ENCODE measurements at places on chromosomes 2 and 18.

GRCh38 chr2:75002007-75002406 is 43.6 kb downstream of the POLE4 start:
- no peak for DNase-seq

DNA sequence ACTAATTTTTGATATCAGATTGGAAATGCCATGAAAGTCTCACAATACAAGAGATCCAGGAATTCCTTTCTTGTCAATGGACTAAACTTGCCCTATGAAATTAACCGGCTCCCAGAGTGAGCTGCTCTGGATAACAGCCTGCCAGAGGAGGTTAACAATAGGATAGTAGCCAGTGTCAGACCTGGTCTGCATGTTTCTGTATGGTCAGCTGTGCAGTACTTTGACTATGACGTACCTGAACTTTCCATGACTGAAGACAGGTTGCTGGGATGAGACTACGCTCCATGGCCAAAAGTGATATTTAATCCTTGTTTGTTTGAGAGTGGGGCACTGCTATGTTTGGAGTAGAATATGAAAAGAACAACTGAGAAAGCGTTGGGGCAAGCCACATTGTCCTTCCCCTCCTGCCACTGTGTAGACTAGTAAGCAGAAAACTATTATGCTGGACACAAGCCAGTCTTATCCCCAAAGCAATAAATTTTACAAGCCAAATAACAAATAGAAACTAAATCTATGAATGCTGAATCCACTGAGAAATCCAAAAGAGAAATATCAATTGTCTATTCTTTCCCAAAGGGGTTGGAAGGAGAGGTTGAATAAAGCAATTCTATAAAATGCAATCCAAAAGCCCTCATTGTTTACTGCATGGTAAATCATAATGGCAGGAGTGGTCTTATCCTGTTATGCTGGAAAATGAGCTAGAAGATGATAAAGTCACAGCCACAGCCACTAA is 115.5 kb upstream of the CYP26B1 start:
- no peak for DNase-seq

- no peak for DNase-seq
Observed at GRCh38 chr18:50286391-50287027, 983 bp downstream of the CXXC1 start.

DNA sequence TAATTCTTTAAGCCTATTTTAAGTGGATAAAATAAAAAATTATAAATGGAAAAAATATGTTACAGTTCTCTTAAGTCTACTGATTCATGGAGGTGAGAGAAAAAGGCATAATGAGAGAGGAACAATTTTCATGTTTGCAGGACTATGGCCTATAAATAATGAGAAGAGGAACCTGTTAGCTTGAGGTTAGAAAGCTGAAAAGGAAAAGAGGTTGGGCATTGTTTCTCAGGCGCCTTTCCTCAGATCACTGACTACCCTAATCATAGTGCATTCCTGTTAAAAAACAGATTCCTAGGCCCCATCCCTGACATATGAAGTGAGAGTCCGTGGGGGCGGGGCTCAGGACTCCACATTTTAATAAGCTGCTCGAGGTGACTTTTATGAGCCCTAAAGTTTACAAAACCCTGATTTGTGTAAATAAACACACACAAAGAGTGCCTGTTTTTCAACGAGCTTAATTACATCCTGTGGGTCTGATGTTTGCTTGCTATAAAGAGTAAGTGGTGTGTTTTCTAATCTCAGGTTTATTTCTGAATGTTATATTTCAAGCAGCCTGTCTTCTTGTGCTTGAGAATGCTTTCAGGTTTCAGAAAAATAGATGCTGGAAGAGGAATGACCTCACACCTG is 335.5 kb downstream of the CLIP4 start:
- DNase-seq = no peak

DNA sequence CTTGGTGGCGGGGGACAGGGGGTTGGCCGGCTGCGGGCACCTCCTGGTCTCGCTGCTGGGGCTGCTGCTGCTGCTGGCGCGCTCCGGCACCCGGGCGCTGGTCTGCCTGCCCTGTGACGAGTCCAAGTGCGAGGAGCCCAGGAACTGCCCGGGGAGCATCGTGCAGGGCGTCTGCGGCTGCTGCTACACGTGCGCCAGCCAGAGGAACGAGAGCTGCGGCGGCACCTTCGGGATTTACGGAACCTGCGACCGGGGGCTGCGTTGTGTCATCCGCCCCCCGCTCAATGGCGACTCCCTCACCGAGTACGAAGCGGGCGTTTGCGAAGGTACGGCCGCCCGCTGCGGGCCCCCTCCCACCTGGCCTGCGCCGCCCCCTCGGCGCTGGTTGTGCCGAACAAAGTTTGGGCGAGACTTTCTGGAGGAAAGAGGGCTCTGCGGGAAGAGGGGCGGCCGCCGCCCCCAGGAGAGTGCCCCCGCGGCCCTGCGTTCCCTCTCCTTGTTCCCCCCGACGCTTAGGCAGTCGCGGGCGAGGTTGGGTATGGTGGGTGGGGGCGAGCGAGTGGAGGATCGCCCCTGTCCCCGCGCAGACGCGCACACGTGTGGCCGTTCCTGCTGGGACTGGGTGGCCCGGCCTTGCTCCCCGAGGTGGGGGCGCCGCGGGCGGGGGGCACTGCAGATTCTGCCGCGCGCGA is 866 bp downstream of the CRIM1 start:
- peak; percentile 80 for DNase-seq

DNA sequence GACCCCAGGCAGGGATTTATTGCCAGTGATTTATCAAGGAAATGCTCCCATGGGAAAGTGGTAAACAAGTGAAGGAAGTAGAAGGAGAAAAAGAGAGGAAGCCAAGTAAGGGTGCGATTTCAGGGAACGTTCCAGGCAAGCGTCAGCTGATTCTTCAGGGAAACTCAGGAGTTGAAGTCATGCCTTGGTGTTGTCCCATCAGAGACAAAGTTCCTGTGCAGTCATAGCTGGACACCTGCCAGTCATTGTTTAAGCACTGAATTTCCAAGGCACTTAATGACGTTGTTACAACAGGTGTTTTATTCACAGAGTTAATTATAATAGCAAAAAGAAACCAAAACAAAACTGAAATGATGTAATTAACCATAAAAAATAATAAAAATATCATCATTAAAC is 381.8 kb upstream of the CRIM1 start:
- no peak for DNase-seq

GRCh38 chr18:9631814-9632496 is 17.6 kb upstream of the PPP4R1 start:
- DNase-seq = no peak

GRCh38 chr2:109185338-109185737 is 56.3 kb downstream of the SH3RF3 start:
- DNase-seq = no peak

- DNase-seq = no peak
Observed at GRCh38 chr2:20675701-20676352, 8.9 kb downstream of the GDF7 start.

DNA sequence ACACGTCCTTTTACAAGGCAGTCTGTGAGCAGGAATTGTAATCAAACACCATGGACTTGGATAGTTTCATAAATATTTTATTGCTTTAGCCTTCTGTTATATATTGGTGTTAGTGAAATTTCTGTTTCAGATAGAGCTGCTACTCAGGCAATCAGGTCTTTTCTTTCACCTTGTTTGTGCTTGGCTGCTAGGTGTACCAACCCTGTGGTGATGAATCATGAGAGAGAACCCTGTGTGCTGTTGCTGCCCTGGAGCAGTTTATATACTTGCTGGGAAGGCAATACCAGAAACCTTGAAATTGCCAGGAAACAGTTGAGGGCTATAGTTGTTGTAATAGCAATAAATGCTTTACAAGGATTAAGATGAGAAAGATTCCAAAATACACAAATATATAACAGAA is 84.5 kb downstream of the FSHR start:
- no peak for DNase-seq

- no peak for DNase-seq
Observed at GRCh38 chr2:101012054-101012705, 10.1 kb downstream of the RPL31 start.

DNA sequence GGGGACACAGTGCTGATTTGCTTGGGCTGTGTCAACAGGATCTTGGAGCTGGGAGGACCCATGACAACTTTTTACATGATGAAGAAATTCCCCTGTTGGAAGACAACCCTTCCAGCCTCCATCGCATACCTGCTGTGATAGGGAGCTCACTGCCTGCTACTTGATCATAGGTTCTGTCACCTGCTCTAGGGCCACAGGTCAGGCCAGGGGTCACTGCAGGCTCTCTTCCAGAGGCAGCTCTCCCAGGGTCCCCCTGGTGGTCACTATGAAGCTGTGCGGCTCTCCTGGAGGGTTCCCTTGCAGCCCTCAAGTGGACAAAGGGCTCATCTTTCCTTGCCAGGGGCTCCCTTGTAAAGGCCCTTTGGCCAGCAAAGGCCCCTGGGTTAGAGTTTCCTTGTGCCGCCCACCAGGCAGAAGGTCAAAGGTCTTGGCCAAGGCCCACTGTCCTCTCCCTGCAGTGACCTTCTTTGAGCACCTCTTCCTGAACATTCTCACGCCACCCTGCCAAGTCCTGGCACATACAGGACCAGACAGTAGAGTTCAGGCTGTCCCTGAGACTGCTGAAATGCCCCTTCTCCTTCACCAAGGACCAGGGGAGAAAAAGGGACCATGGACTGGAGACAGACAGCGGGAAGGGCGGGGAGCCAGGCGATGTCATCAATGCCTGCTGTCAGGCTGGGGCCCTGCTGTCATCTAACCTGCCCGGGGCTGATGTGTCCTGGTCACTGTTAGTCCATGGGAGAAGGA is 345.1 kb downstream of the DYSF start:
- DNase-seq = no peak

DNA sequence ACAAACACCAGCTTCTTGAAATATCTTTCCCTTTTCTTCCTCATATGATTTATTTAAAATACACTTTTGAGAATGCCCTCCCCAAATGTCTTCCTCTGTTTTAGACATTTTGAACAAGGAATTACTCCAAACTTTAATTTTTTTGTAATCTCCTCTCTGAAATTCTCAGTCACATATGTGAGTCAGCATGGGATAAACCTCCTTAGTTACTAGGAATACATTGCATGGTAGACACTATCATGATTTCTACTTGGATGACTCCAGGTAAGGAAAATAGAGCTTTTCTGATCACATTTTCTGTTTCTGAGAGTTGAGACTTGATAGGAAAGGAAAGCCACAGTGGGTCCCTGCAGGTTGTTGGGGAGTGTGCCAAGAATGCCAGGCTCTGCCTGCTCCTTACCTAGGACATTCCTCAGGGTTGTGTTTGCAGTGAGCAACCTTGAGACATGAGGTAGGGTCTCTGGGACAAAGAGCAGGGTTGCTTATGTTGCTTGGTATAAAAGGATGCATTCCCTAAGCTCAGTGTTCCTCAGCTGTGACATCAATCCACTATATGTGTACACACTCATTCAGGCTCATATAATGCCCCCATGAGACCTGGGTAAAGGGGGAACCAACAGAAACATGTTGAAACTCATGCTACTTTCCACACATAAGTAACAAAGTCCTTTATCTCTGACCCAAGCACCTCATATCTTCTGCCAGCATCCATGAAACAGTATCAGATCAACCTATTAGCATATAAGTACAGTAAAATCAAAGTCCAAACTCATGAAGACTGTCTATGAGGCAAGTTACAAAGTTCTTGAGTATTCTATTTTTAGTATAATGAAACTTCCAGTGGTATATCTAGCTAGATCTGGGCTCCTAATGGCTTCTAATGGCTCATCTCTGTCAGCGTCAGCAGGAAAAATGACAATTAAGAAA is 112.8 kb upstream of the SCN1A start:
- DNase-seq = no peak

DNA sequence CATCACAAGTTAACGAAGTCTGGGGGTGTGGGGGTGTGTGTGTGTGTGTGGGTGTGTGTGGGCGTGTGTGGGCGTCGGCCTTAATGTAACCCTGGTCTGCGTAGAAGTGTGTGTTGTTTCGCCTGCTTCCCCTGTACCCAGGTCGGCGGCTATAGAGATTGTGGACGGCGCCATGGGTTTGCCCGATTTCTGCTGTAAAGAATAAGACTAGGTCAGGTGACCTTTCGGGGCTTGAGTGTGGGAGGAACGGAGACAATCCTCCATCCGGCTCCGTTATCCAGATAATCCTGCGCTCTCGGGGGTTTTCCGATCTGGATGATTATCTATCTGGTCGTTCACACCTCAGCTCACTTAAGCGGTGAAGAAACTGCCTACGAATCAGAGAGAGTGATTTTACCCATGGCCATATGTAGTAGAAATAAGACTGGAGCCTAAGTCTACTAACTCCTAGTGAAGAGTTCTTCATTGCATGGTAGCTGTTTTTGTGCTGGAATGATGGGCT is 543 bp downstream of the HADHB start:
- DNase-seq = no peak

DNA sequence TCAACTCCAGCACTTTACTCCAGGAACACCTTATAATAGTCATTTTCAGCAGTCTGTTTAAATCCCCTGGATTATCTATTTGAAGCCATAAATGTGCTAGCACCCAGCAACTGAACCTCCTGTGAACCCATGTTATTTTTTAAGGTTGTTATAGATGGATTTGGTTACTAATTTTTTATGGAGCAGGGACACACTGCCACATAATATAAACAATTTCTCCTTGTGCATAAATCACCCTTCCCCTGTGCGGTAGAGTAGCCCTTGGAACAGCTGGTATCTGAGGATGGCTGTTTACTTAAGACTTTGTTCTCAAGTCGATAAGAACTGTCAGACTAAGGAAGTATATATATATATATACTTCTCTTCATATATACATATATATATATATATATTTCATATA is 367.4 kb downstream of the EPHA4 start:
- no peak for DNase-seq

DNA sequence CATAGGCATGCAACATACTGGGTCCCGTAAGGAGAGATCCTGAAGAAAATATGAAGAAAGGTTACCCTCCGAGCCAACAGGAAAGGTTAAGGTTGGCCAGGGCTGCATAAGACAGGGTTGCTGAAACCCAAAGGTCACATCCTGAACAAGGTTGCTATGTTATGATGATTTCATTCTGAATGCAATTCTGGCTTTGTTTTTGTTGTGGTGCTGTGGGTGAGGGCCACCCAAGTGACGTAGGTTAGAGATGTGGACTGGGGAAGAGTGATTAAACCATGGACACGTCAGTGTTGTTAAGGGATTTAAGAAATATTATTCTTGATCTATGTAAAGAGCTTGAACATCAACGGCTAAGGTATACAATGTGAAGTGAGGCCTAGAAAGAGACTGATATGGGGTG is 60.0 kb downstream of the ZEB2 start:
- no peak for DNase-seq

- DNase-seq = no peak
Observed at GRCh38 chr2:40401896-40402295, 50.0 kb downstream of the SLC8A1 start.

- no peak for DNase-seq
Observed at GRCh38 chr2:176891105-176891504, 321.5 kb upstream of the HNRNPA3 start.

- DNase-seq = no peak
Observed at GRCh38 chr2:112182581-112183034, 44.4 kb downstream of the FBLN7 start.

GRCh38 chr18:36871801-36872200 is 42.9 kb downstream of the KIAA1328 start:
- no peak for DNase-seq

GRCh38 chr18:55856229-55856628 is 268.2 kb upstream of the TCF4 start:
- DNase-seq = no peak

Data from right kidney (tissue), 9 donors.